ENCODE measurements at places on chromosomes 11 and 22.

DNA sequence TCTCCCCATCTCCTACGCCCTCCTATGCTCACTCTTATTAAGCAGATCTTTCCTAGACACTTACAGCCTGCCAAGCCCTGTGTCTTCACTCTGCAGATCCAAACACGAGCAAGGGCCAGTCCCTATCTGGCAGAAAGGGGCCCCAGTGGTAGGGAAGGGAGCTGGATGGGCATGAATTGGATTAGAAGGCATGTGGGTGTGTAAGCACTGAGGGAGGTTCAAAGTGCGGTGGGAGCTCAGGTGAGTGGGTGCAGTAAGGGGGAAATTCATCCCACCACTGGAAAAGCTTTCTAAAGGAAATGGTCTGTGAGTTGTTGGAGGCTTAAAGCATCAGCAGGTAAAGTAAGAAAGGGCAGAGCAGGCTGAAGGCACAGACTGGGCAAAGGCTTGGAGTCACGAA lies 5.5 kb downstream of the TMEM132A start:
- no peak for DNase-seq

DNA sequence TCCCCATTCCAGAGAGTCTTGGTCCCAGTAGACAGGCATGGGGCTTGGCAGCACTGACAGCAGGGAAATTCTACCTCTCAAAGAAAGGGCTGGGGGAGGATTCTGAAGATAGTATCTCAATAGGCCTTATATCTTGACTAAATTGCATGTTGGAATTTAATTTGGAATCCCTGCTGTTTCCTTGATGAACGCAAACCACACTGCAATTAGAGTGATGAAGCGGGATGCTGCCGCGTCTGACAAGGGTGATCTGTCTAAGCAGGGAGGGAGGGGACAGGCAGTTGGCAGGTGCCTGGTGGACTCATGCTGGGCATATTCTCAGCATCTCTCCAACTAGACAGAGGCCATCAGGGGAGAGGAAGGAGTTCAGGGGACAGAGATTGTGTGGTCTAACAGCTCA lies 48.4 kb downstream of the COMMD9 start:
- no peak for DNase-seq

GRCh38 chr11:113721462-113722066 lies 15.5 kb upstream of the TMPRSS5 start:
- no peak for DNase-seq

GRCh38 chr11:80096736-80097135 lies 655.9 kb upstream of the TENM4 start:
- no peak for DNase-seq

All from CD4-positive, alpha-beta T cell treated with Interleukin-4 for 4 hours (primary cell).